ENCODE measurements at places on chromosomes 12 and 14. TPM values are rescaled to one million over a fixed set of nuclear protein-coding genes. Genes with fewer than 3 reads are reported as not detected.

- peak; percentile 37 for DNase-seq
Observed at GRCh38 chr12:119989361-119989730, 310 bp downstream of the BICDL1 start.

DNA sequence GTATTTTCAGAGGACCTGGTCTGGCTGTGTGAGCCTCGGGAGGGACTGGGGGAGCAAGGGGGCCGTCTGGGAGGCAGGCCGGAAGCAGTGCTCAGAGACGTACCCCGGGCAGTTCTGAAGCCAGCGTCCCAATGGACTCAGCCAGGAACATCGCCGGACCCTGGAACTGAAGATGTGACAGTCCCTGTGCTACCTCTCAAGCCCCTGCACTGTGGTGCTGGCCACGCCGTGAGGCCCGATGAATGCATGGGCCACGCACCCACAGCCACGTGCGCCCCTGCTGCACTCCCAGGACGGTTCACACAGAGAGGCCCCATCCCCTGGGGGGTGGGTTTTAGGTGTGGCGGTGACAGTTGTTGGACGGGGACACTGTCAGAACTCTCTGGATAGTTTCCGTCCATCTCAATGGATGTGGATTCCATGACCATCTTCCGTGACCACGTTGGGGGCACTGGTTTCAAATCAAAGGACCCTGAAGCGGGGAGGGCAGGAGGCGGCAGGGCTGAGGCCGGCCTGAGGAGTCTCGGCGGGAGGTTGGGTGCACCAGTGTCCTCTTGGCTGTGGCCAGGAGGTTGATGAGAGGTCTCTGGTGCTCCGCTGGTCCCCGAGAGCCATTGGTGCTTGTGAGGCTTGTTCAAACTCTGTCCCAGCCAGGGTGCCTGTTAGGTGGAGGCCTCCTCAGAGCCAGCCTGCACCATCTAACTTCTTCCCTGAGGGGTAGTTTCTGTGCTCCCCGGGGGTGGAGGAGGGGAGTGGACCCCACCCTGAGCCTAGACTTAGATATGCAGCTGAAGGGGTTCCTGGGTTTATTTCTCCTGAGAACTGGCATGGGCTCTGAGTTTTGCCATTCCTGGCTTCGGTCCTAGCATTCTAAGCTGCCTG lies 36.3 kb upstream of the TSPAN9 start:
- DNase-seq = no peak

DNA sequence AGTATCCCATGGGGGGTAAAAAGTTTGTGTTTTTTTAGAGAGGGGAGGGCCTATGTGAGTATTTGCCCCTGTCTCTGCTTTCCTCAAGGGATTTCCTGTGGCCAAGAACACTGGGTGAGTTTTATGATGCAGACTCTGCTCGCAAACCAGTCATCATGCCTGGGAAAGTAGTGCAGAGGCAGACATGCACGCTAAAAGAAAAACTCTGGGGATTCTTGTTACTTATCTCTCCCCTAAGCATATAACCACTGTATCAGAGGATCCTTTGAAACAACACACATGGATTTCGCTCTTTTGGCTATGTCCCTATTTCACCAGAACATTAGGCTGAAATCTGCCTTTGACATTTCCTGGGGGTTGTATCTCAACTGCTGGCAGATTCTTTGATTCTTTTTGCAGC lies 1845.8 kb upstream of the SEL1L start:
- DNase-seq = no peak

DNA sequence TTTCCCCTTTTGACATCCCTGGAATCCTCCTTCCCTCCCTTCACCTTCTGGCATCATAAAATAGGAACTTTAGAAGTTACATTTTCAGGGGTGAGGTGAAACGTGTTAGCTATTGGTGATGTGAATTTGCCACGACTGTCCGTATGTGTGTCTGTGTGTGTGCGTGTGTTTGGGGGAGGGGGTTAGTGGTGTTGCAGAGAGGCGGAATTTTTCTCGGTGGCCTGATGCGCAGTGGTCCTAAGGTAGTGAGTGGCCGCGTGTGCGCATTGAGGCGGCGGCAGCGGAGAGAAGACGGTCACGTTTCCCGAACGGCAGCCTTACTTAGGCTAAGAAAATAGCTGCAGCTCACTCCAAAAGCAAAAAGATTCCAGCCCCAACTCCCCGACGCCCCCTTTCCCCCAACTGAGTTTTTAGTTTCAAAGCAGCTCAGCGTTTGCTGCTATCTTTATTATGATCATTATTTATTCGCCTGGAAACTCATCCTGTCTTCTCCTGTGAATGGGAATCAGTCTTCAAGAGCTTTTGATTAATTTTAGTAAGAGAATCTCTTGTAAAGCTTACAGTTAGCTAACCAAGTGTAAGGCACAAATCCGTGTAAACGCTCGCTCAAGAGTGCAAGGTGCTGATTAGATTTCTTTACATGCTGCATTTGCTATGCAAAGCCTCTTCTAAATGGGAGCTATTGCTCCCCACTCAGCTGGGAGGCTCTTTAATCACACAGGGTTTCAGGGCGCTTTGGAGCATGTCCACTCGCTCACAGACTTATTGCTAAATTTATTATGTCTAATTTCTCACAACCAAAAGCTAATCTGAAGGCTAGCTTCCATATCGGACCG lies 4.7 kb downstream of the FLRT2 start:
- DNase-seq = peak; percentile 37

DNA sequence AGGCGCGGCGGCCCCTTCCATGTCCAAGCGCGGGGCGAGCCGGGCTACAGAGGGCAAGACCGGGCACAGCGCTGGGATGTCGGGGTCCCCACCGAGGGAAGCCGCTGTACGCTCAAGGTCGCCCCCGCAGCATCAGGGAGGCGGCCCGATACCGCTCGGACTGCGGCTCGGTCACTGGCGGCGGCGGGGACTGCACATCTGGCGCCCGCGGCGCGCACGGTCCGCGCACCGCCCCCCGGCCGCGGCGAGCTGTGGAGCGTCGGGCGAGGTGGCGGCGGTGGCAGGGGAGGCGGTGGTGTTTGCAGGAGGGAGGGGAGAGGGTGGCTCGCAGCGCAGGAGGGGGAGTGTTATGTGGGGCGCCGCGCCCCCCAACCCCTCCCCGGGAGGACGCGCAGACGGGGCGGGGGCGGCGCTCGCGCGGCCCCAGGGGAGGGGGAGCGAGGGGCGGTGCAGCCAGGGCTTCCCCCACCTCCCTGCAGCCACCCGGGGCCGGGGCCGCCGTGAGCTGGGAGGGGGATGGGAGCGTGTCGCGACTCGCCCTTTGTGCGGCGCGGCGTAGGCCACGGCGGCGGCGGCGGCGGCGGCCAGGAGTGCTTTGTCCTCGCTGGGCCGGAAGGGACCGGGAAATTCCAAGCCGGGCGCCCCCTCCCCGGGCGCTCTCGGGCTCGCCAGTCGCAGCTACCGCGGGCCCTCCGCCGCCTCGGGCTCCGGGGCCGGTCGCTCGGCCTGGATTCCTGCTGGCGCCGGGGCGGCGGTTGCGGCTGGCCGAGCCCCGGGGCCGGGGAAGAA lies at the start of gene NUAK1:
NUAK1 (minus strand) TSS at position 322 of the 789 bp plus-strand sequence; CDS start at position 21, 301 bp downstream.
- peak; percentile 71 for DNase-seq

- DNase-seq = no peak
Observed at GRCh38 chr12:26164118-26164517, 31.3 kb upstream of the SSPN start.

GRCh38 chr12:109464642-109465351 lies 12.3 kb downstream of the KCTD10 start:
- DNase-seq = no peak

- DNase-seq = no peak
Observed at GRCh38 chr12:8637244-8637643, 24.6 kb upstream of the AICDA start.

DNA sequence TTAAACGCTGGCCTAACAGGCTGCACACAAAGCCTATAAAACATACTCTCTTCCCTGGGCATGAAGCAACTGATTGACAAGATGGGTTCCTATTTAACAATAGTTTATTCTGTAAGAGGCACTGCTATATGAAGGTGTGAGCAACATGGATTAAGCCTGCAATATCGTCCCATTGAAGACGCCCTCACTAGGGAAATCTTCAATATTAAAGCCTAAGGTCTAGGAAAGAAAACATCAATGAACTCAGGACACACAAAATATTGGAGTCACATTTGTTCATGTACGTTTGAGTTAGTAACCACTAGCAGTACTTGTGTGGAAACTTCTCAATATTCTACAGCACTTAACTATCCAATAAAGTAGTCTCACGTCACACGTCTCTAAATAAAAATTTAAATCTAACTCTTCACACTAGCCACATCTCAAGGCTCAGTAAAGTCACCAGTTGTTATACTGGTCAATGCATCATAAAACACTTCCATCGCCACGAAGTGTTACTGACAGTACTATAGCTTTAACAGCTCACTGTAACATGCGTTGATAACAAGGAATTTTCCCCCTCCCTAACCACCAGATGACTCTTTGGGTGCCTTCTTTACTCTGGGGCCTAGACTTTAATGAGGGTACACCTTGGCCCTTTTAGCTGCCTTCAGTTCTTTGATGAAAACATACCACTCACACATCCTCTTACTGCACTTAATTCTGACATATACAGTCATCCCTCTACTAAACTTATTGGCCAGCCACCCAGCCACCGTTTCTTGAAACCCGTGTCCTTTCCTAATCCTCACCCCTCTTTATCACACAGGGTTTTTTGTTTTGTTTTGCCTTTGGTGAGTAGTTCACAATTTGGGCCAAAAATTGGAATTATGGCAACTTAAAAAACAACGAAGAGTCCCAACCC lies 50.1 kb upstream of the OR5AU1 start:
- DNase-seq = no peak

GRCh38 chr12:130220706-130221100 lies 58.4 kb downstream of the FZD10 start:
- DNase-seq = no peak

GRCh38 chr12:113069751-113070116 lies 13.2 kb downstream of the DTX1 start:
- no peak for DNase-seq

- DNase-seq = no peak
Observed at GRCh38 chr14:103286460-103286859, 47.6 kb upstream of the EIF5 start.

DNA sequence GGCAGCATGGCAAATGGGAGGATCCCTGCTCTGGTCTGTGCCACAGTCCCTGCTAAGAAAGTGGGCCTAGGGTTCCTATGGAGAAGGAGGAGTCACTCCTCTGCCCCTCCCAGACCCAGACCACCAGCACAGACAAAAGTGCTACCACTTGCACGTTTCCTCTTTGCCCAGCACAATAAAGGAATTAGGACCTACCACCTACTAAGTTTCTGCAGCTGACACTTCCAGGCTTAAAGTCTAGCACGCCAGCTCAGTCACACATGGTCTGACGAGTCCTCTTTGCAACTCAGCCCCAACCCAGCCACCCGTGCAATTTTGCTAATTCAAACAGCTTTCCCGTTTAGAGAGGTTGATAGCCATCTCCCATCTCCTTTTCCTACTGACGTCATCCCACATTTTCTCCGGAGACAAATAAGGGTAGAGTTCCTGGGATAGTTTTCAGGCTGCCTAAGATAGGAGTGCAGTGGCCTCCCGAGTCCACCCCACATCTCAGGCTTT lies 66.2 kb upstream of the PTGR2 start:
- no peak for DNase-seq

DNA sequence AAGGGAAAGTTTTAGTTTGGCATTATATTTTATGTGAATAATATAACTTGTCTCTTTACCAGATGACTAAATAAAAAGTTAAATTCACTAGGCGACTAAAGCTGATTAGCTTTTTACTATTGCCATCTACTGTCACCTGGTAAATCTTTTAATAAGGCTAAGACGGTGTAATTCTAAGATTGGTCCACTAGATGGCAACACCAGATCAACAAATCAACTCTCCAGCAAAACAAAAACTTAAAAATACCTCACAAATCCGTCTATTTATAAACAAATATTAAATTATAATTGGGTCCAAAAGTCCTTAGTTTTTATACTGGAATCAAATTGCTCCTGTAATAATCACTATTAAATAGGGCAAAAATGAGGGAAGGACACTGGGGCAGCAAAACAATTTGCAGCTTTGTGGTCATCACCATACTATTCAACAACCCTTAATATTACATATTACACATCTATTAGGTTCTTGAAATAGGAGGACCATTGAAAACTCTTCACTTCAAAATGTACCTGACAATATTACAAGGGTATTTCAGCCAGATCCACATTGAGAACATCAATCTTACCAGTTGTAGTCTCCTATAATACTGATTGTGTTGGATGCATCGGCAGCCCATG lies 47.9 kb downstream of the GALC start:
- peak; percentile 34 for DNase-seq

DNA sequence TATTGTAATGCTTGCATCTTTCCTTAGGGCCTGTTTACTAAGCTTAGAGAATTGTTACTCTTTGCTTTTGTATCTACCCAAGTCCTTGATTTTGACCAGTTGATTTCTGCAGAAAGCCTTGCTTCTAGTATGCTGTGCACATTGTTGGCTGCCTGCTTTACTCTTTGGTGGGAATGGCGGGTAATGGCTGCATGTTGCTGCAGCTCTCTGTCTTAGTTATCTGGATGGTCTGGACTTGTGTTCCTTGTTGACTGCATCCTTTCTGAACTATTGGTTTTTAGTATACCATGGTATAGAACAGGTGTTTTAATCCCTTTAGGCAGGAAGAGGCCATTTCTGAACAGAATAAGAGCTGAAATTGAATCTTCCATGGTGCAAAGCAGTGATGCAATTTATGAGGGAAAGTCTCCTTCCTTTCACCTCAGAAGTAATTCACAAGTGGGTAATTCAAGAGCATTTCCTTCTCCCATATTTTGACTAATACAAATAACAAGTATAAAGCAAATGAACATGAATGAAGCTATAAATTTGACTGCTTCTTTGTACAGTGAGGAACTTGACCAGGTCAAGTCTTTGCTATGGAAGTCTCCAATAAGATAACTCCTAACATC lies 466.4 kb downstream of the NPAS3 start:
- DNase-seq = no peak

DNA sequence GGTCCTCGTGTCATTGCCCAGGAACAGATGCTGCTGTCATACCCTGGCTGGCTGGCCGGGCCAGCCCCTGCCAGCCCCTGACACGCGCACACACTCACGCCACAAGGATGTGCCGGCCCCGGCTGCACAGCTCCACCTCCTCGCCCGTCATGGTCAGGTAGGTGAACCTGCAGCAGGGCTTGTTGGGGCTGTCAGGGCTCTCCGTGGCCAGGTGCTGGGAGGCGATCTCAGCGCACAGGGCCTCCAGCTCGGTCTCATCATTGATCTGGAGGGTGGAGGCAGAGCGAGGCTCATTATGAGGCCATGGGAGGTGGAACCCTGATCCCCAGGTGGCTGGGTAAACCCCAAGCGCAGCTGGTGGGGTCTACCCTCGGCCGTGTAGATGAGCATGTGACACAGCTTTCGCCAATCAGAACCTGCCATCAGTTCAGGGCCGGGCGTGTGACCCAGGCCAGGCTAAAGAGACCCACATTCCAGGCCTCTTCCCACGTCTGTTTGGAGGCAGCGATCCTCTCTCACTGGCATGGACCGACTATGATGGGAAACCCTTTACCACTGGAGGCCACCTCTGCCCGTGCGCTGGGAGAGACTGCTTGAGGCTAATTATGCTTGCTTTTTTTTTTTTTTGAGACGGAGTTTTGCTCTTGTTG lies 38.8 kb downstream of the TRAFD1 start:
- DNase-seq = no peak

The HSPB8 gene
- 4.8 TPM for polyA plus RNA-seq

The TPPP2 gene
- 2.7 TPM for polyA plus RNA-seq

The OTOGL gene
- 0.95 TPM for polyA plus RNA-seq

The GPRC5D gene
- polyA plus RNA-seq = 1.1 TPM

The PLD4 gene
- polyA plus RNA-seq = 2.5 TPM

Data from left kidney (tissue), 8 donors.